Stimulated activated CD8-positive, alpha-beta memory T cell treated with anti-CD3 and anti-CD28 coated beads, Interleukin-7, amount 100 ng/mL, for 4 hours (primary cell): ENCODE measurements at places on chromosomes 5 and 9.

DNA sequence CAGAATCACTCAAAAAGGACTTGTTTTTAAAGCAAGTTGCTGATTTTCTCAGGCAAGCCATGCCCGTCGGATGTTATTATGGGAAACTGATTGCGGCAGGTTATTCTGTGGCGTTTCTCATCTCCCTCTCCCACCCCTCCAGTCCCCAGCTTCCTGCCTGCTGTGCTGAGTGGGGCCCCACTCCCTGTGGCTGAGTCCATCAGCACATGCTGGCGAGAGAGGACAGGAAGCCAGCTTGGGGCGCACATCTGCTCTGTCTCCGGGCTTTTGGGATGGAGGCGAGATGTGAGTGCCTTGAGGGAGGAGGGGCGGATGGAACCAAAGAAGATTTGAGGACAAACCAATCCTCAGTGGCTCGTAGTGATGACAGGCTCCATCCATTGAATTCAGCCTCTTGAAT, 108.0 kb downstream of the DAPK1 start:
- DNase-seq: no peak

DNA sequence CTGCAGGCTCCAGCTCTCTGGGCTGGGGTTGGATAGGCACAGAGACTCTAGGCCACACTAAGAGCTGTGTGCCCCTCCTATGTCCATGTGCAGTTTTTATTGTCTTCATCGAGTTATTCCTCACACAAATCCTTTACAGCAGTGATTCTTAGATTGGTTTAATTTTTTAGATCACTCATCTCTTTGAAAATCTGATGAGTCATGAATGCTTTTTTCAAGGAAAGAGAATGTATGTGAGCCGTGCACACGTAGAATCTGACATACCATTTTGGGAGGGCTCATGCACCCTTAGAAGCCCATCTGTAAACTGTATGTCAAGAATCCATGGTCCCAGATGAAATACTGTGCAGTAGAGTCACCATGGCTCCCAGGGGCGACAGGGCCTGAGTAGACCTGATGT, 100.7 kb upstream of the S1PR3 start:
- DNase-seq: no peak

DNA sequence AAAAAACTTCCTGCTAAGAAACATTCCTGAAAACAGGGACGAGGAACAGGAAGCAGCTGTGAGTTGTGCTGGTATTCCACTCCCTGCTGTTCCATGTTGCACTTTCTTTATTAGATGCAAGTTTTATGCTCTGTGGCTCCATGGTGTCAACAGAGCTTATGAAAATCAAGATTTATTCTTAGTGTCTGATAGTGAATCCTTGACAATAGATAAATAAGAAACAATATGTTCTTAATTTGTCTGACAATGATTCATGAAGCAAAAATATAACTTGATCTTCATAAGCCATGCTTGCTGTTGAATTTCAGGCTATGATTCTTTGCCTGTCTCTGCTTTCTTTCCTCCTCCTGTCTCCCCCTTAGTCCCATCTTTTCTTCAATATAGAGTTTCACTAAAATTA, 119.6 kb downstream of the DROSHA start:
- DNase-seq: no peak

- no peak for DNase-seq
Observed at GRCh38 chr9:131854896-131855613, 115.2 kb upstream of the RAPGEF1 start.

DNA sequence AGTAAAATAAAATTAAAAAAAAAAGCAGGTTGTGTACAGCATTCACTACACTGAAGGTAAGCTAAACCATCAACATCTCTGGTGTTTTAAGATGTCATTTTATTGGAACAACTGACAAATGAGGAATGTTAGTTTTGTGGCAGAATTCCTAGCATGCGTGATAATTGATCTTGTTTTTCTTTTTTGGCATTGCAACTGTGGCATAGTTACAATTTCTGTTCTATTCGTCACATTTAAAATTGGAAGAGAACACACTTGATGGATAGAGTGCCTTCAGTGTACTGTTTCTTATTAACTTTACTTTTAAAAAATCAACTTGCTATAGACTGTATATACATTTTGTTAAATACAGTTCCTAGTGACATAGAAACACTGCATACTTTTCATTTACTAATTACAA, 43.6 kb upstream of the TNFSF15 start:
- DNase-seq: no peak

DNA sequence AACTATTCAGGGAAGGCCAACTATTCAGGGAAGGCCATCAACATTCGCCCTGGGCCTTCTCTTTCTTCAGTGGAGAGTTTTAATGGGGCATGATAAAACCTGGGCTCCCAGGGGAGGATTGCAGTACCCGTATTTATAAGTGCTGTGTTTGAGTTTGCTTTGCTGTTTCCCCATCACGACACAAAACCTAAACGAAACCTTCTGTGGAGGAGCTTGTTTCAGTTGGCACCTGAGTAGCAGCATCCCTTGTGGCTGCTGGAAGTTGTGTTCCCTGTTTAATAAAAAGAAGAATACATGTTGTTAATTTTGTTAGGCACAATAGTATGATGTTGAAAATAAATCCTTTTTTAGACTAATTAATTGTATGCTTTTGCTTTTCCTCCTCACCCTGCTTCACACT, 8.3 kb downstream of the WDR31 start:
- DNase-seq: no peak

GRCh38 chr9:130663977-130664250, 480 bp upstream of the PRDM12 start:
- no peak for DNase-seq

GRCh38 chr5:82348784-82349425, 70.8 kb upstream of the RPS23 start:
- no peak for DNase-seq

DNA sequence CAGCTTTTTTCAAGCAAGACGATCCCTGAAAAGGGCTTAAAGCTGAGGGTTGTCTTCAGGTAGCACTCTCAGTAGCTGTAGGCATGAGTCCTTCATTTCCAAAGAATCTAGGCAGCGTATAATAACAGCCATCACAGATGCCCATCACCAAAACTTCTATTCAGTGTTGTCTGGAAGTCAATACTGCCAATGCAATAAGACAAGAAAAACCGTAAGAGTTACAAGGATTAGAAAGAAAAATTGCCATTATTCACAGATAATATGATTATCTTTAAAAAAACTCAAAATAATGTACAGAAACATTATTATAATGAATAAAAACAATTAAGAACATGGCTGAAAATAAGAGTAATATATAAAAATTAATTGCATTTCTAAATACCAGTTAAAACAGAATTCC, 208.2 kb upstream of the ADRA1B start:
- no peak for DNase-seq
